ENCODE measurements at places on chromosomes 16 and 17.
A peak's percentile ranks its signal among the peaks of the same experiment; 100 is the strongest.

DNA sequence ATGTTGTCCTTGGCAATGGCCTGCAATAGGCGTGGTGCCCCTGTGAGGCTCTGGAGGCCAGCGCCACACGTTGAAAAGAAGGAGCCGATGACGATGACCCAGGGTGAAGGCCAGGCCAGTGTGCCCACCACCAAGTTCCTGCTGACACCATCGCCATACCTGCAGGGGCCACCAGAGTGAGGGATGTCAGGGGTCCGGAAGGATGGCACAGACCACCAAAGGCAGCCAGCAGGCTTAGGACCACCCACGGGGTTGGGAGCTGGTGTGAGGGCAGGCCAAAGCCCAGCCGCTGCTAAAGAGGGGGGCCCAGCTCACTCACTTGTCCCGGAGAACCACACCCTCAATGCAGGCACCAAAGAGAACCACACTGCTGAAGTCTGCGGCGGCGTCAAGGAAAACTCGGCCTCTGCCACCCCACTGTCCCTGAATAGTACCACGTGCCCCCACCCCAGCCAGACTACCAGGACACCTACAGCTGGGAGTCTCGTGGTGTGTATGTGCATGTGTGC is 6.5 kb upstream of the LCAT start:
- DNase-seq: no peak

- DNase-seq: no peak
Observed at GRCh38 chr17:43070257-43070656, 45.2 kb downstream of the RND2 start.

- peak; percentile 25 for DNase-seq
Observed at GRCh38 chr16:4987580-4988374, 29.6 kb downstream of the SEC14L5 start.

- no peak for DNase-seq
Observed at GRCh38 chr16:71780521-71781089, 28.0 kb downstream of the AP1G1 start.

DNA sequence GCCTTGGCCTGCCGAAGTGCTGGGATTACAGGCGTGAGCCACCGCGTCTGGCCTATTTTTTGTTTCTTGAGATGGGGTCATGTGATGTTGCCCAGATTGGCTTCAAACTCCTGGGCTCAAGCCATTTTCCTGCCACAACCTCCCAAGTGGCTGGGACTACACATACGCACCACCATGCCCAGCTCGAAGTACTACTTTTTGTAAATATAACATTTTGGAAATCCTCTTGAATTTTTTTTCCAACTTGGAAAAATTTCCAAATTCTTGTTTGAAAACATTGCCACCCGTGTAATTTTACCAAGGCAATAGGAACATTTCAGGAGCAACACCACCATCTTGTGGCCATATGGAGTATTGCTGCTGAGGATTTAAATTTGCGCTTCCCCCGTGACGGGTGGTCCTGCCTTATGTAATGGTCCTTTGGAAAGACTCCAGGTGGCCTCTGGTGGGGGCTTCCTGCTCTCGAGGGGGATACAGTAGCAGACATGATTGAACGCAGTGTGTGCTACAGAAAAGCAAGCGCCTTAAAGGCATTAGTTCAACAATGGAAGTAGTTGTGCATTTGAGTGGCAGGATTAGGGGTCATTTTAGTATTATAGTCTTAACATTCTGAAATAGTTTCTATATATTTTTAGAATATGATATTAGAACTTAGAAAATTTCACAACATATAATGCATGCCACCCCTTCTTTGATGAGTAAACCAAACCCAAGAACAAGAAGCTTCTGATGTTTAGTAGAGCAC is 8.0 kb downstream of the FLYWCH1 start:
- DNase-seq: peak; percentile 61

GRCh38 chr17:59558039-59558438 is 7.4 kb upstream of the DHX40 start:
- no peak for DNase-seq

DNA sequence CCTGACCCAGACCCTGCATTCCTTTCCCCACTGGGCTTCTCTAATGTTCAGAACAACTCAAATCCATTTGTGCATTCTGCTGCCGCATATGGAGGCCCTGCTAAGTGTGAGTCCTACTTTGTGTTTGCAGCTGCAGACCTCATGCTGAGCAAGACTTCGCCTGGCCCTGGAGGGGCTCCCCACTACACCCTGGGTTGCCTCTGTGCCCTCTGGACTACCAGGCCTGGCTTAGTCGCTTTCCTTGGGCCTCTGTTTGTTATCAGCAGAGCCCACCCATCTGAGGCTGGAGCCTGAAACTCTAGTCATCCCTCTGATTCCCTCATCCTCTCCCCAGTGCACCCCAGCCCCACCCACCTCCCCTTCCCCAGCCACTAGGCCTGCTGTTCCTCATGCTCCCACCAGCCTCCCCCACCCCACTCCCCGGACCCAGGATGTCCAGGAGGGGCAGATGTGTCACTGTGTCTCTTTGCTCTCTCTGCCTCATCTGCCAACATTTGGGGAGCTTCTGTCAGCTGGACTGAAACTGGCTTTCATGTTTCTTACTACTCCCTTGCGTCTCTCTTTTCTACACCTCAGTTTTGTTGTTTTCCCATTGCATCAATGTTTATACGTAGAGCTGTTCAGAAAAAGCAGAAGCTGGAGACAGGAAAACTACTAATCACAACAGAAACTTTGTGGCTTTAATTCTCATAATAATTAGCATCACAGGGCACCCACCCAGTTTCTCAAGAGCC is 17.9 kb upstream of the CD300E start:
- no peak for DNase-seq

DNA sequence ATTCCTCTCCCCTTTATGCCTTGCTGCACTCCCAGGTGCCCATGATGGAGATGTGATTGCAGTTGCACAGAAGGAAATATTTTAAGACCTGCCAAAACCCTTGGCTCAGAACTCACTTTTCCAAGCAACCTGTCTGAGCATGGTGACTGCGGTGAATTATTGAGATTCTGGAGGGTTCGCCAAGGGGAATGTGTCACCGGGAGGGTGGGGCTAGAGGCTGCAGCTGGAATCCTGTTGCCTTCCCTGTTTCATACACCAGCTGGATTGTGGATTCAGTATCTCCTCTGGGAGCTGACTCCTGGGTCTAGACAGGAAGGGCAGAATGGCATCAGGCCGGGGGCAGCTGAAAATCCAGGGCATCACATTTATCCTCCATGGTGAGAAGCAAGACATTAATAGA is 527.2 kb downstream of the TMEM114 start:
- no peak for DNase-seq

- DNase-seq: no peak
Observed at GRCh38 chr17:13531721-13532120, 70.0 kb downstream of the HS3ST3A1 start.

DNA sequence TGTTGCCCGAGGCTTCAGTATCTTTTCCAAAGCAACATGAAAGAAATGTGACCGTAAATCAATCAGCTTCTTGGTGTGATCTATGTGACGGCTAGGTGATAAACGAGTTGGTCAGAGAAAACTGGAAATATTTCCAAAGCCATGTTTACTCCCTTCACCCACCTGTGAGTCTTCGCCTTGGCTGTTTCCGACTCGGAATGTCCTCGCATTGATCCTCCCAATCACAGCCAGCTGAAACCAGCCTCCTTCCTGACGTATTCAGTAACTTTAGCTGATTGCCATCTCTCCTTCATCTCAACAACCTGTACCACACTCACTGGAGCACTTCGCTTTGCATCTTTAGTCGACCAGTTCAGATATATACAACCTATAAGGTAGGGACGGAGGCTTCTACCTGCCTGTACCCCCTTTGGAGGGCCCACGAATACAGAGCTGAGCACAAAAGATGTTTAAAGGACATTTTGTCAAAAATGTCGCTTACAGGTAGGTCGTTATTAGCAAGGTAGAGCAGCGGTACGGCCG is 705 bp downstream of the KRABD2 start:
- DNase-seq: peak; percentile 44

GRCh38 chr16:77271532-77272426 is 72.6 kb downstream of the SYCE1L start:
- no peak for DNase-seq

- DNase-seq: no peak
Observed at GRCh38 chr17:45021607-45022287, 29.7 kb downstream of the DCAKD start.

DNA sequence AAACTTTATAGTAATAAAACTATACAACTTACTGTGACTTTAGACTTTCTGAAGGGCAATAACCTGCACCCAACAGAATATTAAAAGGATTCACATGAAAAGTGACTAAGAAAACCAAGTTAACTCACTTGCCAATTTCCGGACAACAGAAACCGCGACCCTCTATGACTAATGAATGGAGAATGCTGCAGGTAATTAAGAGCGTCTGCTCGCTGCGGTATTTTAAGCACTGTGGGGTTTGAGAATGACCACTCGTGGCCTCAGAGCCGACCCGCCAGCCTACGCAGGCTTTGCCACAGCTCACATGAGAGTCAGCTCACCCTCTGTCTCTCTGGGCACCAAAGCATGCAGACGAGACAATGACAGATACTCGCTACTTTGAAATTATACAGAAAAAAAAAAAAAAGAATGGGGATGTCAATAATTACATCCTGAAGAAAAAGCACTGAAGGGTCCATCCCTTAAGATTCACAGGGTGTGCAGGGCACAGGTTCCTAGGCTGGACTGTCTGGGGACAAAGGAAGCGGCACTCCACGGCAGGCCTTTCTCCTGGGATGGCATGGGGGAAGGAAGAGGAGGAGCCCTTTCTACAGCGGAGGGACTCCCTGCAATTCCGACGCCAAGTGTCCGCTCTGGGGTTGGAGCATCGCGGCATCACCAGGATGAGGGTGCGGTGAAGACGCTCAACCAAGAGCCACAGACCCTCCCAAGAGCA is 35.0 kb downstream of the ZCCHC14 start:
- DNase-seq: no peak

DNA sequence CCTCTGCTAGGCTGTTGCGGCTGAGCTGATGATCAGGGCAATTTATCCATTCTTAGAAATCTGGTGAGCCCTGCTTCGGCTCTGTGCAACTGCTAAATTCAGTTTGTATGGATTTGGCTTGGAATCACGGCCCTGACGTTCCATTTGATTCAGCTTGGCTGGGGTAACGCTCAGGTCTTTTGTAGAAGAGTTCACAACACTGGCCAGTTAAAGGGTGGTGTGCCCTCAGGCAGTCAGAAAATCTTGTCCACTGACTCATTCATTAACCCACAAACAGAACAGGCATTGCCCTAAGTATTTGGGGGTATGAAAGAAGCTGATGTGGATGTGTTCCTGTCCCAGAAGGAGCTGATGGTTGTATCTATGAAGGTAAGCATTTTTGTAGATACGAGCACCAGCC is 53.9 kb downstream of the GNAO1 start:
- DNase-seq: no peak

GRCh38 chr16:11030990-11031510 is 86.7 kb downstream of the CLEC16A start:
- DNase-seq: no peak

DNA sequence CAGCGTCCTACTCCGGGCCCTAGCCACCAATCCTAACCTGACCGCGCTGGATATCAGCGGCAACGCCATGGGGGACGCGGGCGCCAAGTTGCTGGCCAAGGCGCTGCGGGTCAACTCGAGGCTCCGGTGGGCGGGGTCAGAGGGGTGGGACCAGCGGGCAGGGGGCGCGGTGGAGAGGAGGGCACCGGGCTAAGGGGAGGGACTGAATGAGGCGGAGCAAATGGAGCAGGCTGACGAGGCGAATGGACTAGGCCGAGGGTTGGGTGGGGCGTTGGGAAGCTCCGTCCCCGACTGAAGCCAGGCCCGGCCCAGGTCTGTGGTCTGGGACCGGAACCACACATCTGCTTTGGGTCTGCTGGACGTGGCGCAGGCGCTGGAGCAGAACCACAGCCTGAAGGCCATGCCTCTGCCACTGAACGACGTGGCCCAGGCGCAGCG is 4.6 kb downstream of the CARMIL2 start:
- DNase-seq: no peak

DNA sequence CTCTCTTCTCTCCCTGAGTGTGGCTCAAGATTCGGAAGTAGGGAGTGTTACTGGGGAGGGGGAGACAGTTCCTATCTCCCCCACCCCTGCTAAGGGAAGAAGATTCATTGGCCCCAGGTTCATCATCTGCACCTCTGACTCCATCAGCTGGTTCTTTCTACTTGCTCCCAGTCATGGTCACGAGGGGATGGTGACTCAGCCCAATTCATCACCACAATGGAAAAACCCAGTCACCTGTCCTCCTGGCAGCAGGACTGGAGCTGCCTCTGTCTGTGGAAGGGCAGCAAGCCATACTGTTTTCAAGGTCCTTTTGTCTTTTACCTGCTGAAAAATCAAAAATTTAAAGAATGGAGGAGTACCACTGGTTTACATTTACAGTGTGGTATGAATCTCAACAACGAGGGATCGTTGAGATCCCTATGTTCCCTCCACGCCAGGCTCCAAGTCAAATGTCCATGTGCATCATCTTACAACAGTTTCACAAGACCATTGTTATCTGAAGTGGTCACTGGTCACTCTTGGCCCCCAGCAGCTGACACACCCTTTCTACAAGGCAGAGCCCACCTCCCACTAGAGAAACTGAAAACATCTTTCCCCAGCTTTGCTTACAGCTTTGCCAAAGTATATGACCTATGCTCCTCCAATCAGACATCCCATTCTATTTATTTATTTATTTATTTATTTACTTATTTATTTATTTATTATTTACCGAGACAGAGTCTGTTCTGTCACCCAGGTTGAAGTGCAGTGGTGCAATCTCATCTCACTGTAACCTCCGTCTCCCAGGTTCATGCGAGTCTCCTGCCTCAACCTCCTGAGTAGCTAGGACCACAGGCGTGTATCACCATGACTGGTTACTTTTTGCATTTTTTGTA is 40.4 kb upstream of the NDRG4 start:
- DNase-seq: no peak

- DNase-seq: no peak
Observed at GRCh38 chr17:78501241-78502036, 75.8 kb downstream of the DNAH17 start.

DNA sequence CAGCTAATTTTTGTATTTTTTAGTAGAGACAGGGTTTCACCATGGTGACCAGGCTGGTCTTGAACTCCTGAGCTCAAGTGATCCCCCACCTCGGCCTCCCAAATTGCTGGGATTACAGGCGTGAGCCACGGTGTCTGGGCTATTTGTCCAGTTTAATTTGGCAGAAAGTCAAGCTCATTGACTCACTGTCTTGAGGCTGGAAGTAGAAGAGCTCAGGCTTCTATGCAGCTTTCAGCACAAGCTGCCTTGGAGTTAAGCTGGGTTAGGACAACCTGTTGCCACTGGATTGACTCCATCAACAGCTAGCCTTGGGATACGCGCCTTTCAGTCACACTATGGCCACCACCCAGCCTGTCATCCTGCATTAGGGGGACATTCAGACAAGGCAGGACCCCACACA is 76.2 kb upstream of the DNAH17 start:
- DNase-seq: no peak

DNA sequence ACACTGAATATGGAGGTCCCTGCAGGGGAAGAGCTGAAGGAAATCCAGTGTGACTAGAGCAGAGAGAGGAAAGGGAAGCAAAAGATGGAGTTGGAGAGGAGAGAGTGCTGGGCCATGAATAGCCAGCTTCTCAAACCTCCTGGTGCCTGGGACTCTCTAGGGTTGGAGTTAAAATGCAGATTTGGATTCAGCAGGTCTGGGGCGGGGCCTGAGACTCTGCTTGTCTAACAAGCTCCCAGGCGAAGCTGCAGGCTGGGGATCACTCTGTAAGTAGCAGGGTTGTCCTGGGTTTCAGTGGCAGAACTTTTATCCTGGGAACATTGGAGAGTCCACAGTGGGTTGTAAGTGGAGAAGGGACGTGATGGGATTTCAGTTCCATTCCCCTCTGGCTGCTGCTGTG is 103.4 kb upstream of the PLCG2 start:
- no peak for DNase-seq

- DNase-seq: no peak
Observed at GRCh38 chr16:30600215-30600614, 10.0 kb downstream of the ZNF689 start.

GRCh38 chr16:16864536-16864935 is 485.6 kb downstream of the NPIPA7 start:
- DNase-seq: no peak

Measured in NCI-H2227 treated with DMSO at 0.1 percent for 48 hours (cell line).